ENCODE measurements at places on chromosomes 11 and 22.
A peak's percentile ranks its signal among the peaks of the same experiment; 100 is the strongest.

DNA sequence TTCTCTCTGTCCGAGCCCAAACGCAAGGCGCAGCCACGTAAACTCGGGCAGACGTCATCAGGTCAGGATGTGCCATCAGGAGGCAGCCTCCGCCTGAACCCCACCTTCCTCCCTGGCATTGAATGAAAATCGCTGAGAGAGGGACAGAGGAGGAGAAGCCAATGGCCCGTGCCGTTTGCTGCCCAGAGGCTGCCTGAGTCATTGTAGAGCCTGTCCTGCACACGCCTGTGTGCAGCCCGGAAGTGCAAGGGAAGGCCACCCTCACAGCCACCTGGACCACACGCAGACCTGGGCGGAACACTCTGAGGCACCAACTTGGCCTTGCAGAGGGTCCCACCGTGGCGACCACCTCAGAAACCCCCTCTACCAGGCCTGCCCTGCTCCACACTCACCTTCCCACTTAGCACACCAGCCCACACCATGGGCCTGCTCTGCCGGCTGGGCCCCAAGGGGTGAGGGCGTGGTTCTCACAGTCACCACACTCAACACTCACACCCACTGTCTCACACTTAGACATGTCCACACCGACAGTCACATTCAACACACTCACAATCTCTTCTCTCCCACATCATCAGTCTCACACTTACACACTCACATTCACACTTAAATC, 9.1 kb downstream of the CHID1 start:
- no peak for DNase-seq

- DNase-seq = no peak
Measured at GRCh38 chr22:36228944-36229343, 10.4 kb downstream of the APOL2 start.

GRCh38 chr22:28012832-28013460, 93.9 kb upstream of the PITPNB start:
- DNase-seq = no peak

GRCh38 chr22:25777870-25778269, 35.9 kb downstream of the MYO18B start:
- DNase-seq = no peak

DNA sequence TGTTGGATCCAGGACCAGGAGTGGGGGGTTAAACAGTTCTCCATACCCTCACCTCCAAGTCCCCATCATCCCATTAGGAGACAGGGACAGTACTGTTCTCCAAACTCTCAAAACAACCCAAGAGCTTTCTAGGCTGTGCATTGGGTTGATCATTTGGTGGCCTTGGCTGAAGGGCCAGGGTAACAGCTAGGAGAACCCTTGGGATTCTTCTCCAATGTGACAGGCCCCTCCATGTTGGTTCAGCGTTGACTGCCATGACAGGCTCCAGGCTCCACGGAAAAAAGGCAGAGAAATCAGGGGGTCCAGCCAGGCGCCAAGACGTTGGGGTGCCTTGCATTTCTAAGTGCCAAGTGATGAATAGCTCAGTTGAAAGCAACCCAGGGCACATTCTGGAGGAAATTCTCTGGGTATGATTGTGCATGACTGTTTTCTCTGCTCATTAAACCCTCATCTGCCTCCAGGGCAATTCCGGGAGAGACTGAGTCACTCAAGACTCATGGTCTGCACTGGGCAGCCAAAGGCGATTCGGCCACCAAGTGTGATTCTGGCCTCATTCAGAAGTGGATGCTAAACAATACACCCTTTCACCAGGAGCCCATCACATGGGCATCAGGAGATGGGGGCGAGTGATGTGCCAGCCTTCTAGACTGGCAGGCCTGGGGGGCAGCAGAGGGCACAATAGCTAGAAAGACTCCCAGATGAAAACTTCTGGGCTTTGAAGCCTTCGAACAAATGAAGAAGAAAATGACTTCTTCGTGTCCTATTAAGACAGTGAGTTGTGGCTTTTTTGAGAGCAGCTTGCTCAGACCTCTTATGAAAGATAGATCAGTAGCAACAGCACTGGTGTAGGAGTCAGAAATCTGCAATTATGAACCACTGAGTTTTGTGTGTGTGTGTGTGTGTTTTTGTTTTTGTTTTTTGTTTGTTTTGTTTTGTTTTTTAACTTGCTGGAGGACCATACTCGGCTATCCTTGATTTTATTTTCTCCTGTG, 27.7 kb downstream of the CD44 start:
- no peak for DNase-seq

DNA sequence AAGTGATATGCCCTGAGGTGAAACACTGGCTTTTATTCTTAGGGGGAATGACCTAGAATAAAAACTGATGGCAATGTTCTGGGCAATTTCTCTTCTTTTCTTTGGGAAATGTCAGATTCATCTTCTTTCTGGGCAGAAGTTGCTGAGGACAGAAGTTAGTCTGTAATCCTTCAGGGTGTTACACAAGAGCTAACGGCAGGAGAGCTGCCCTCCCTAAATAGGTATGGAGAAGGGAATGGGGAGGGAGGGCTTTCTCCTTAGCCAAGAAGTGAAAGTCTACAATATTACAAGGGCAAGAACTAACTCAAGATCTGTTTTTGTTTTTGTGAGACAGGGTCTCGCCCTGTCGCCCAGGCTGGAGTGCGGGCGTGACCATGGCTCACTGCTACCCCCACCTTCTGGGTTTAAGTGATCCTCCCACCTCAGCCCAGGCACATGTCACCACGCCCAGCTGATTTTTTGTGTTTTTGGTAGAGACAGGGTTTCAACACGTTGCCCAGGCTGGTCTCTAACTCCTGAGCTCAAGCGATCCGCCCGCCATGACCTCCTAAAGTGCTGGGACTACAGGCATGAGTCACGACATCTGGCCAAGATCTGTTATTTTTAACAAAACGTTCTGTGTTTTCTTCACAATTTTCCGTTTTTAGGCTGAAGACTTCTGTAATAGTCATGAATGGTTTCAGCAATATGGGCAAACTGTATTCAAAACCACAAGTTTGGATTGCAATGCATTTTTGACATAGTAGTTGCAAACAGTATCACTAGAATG, 7.2 kb downstream of the PIWIL4 start:
- DNase-seq = no peak

- DNase-seq = no peak
Measured at GRCh38 chr11:69572861-69573260, 68.1 kb upstream of the CCND1 start.

DNA sequence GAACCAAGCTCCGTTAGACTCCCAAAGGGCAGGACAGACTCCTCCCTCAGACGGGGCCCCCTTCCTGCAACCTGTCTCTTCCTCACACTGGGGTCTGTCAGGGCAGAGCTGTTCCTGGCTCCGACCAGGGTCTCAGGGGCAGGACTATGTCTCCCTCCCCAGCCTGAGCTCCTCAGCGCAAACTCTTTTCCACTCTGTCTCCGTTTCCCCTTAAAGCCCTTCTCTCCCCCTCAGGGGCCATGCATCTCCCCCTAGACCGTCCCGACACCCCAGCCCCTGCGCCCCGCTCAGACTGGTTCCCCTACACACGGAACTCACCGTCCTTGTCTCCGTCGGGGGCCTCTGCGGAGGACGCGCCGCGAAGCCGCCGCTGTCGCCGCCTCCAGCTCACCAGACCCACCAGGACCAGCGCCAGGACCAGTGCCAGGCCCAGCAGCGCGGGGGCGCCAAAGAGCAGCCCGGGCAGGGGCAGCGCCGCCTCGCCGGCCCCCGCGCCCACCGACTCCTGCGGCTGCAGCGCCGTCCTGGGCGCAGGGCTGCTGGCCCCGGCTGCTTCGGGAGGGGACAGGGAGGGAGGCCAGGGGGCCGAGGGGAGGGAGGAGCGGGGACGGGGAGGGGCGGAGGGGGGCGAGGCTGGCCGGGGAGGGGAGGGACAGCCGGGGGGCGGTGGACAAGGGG, 684 bp downstream of the TNFRSF13C start:
- peak; percentile 57 for DNase-seq

DNA sequence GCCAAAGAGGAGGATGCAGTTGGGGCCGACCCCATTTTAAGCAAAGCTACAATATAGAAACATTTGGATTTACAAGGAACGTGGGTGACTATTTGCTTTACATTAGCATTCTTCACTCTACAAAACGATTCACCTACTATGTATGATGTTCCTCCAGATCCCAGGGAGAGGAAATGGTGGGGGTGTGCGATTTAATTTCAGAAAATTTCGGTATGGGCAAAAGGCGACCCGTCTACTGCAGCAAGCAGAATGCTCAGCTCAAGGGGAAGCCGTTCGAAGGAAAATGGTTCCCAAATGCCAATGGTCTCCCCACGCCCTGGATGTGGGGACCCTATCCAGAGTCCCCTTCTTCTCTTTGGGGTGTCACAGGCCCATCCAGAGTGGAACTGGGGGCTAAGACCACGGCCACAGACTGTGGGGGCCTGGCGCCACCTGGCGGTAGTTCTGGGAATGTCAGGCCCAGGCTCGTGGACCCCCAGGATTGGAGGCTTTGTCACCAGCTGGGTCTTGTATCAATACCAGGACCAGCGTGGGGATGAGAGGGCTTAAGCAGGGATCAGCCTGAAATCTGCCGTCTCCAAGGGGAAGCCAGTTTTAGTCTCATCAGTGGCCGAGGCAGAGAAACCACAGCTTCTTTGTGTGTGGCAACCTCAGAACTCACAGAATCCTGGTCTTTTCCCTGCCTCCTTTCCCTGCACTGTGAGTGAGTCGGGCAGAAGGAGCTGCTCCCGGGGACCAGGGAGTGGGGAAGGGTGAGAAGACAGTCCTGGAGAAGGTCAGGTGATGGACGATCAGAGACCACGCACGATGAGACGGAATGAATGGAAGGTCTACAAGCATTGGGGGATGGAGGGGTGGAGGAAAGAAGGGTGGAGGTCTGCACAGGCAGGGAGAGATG, 8.4 kb downstream of the LRRC10B start:
- DNase-seq = peak; percentile 84

GRCh38 chr11:95768521-95768920, 21.1 kb downstream of the FAM76B start:
- no peak for DNase-seq

DNA sequence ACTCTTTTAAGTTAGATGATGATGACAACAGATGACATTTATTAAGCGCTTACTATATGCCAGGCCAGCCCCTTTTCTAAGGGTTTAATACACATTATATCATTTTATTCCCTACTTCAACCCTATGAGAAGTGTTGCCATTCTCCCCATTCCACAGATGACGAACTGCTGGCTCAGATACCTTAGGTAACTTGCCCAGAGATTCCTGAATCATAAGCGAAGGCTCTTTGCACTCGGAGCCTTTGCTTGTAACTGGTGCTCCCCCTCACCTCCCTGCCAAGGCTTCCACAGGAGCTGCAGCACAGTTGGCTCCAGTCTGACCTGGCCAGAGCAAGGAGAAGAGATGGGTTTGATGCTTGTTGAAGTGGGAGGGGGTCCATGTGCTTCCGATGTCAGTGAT, 43.0 kb downstream of the DBX1 start:
- no peak for DNase-seq

DNA sequence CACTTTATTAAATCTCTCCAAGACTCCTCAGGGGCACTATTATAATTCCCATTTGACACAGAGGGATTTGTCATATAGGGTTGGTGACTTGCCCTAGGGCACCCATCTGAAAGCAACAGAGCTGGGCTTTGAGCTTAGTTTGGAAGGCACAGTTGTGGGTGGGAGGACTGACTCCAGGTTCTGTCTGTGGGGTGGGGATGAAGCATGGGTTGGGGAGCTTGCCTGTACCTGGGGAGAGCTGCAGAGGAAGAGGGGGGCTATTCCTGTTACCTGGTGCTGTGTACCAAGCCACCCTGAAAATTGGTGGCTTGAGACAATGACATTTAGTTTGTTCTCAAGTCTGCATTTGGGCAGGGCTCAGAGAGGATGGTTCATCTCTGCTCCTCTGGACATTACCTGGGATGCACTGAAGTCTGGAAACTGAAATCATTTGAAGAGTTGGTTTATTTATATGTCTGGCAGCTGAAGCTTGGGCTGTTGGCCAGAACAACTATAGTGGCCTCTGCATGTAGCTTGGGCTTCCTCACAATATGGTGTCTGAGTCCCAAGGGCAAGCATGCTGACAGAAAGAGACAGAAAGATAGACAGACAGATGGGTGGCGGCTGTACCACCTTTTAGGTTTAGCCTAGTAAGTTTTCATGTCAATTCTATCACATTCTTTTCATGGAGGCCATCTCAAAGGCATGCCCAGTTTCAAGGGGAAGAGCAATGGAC, 44.9 kb downstream of the LRRC32 start:
- DNase-seq = no peak

DNA sequence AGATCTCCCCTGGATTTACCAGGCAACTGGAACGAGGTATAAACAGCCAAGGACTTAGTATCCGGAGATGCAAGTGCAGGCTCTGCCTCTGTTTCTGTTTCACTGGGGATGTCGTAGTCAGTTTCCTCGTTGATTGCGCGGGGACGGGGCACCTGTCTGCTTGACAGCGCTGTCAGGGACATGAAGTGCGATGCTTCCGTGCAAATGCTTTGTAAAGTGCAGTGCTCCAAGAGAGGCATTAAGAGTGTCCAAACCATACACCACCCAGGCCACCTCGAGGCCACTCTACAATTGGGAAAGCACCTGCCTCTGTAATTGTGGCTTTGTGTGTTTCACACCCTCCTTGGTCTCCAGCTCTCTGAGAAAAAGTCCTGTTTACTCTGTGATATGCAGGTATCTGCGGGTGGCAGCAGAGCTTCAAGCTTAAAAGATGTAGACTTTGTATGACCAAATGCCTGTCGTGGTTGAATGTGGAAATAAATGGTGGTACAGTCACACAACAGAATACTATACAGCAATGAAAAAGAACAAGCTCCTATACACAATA, 18.6 kb upstream of the CD5 start:
- no peak for DNase-seq

DNA sequence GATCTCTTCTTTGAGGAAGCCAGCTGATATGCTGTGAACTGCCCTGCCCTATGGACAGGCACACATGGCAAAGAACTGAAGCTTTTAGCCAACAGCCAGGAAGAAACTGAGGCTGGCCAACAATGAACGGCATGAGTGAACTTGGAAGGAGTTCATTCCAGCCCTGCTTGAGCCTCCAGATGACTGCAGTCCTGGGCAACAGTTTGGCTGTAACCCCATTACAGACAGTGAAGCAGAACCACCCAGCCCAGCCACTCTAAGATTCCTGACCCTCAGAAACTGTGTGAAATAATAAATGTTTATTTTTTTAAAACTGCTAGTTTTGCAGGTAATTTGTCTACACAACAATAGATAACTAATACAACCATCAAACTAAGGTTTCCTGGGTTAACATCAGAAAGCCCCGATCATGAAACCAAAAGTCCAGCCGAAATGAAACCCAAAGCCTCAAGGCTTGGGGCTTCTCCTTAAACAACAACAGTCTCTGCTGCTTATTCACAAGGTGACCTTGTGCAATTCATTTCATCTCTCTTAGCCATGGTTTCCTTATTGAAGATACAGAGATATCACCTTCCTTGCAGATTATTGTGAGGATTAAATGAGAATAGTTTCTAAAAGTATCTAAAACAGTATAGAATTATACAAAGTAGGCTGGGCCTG, 31.4 kb downstream of the PAK1 start:
- DNase-seq = no peak

DNA sequence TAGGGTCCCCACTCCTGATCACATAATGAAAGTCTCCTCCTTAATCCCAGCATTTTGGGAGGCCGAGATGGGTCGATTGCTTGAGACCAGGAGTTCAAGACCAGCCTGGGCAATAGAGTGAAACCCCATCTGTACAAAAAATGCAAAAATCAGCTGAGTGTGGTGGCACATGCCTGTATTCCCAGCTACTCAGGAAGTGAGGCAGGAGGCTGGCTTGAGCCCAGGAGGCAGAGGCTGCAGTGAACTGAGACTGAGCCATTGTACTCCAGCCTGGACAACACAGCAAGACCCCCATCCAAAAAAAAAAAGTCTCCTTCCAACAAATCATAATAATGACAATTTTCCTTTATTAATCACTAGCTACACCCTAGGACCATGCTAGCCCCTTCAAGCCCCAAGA, 15.1 kb downstream of the ZMAT5 start:
- no peak for DNase-seq
